ENCODE measurements at places on chromosomes 5 and 9.
A peak's percentile ranks its signal among the peaks of the same experiment; 100 is the strongest.

- no peak for DNase-seq
Observed at GRCh38 chr5:44932922-44933585, 124.3 kb downstream of the MRPS30 start.

- no peak for DNase-seq
Observed at GRCh38 chr5:18497089-18497488, 862.8 kb downstream of the TAF11L14 start.

GRCh38 chr9:86511614-86512360 is 157.6 kb upstream of the TUT7 start:
- DNase-seq = peak; percentile 84

- DNase-seq = no peak
Observed at GRCh38 chr5:73419465-73420390, 28.8 kb downstream of the FOXD1 start.

DNA sequence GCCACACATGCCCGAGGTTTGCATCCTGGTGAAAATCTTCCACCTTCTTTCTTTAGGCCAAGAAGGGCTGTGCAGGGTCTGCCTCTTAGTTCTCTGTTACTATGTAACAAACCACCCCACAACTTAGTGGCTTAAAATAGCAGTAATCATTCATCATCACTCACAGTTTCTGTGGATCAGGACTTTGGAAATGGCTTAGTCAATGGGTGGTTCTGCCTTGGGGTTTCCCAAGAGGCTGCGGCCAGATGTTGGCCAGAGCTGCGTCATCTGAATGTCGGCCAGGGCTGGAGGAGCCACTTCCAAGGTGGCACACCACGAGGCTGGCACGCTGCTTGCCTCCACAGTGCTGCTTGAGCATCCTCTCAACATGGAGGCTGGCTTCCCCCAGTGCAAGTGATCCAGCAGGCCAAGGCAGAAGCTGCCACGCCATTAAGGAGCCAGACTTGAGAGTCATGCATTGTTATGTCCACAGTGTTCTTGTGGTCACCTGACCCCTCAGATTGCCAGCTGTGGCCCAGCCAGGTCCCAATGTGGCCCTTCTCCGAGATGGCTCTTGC is 135.2 kb downstream of the RXRA start:
- DNase-seq = no peak

DNA sequence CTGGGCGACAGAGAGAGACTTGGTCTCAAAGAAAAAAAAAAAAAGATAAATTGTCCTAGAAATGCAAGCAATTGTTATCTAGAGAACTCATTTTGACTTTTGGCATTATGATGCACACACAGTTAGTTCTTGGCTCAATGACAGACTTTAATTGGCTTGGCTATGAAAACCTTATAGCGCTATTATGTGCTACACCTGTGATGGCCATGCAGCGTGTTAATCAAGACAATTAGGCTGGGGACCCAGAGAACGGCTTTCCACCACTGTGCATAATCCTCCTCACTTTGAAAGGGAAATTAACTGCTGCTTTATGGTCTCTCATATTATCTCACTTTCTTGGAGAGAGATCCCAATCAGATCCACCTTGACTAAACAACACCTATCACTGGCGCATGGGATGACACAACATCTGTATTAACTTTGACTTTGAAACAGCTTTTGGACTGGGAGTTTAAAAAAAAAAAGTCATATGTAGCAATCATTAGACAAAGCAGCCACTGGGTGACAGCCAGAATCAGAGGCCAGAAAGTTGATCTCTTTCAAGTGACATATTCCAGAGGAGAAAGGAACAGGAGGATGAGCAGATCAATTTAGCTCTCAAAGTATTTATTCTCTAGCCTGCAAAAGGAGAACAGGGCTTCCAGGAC is 132.5 kb downstream of the PPP2R2B start:
- DNase-seq = peak; percentile 94
